ENCODE measurements at places on chromosomes 13 and 19.
A peak's percentile ranks its signal among the peaks of the same experiment; 100 is the strongest.

DNA sequence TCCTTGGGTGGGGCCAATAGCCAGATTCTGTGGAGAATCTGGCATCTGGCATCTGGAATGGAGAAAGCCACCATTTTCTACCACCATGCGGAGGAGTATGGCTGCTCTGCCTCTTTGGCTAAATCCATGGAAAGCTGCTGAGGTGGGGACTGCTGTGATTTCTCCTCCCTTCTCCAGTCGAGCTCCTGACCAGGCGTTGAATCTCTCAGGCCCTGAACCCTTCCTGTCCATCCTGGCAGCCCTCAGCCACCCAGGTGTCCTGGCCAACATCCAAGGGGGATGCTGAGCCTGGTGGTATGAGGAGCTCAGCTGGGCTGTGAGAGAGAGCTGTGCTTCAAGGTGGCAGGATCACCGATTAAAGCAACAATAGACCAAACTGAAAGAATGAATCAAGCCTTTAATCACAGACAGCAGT lies 17.4 kb upstream of the SIGLEC6 start:
- no peak for DNase-seq

DNA sequence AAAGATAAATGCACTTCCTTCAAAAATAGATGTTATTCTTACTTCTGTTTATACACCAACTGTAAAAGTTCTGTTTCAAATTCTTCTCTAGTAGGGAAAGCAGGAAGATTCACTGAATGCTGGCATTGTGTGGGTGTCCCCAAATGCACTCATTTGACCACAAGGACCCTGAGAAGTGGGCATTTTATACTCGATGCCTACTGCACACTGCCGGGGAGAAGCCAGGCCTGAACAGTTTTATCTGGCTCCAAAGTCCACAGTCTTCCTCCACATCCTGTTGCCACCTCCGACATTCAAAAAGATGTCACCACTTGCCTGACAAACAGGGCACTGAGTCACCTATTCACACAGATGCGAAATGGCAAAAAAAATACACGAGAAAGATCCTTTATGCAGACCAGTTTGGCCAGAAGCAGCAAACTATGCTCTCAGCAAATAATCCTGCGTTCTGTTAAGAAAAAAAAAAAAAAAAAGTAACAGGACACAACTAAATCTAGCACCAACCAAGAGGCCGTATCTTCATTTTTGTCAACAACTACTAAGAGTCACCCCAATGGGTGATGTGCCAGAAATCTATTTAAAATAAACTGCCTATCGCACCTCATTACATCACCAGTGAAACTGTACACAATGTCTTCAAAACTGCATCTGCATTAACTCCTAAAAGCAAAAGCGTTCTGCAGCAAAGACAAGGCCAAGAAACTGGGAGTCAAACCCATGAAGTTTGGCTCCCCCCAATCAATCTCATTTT lies 6.2 kb downstream of the ZC3H4 start:
- DNase-seq, result peak; percentile 31

GRCh38 chr19:1315470-1316166 lies 29.9 kb downstream of the EFNA2 start:
- DNase-seq, result no peak

GRCh38 chr13:104773775-104774174 lies 1707.6 kb upstream of the SLC10A2 start:
- no peak for DNase-seq

- DNase-seq, result no peak
Observed at GRCh38 chr19:29855087-29855486, 43.3 kb downstream of the CCNE1 start.

GRCh38 chr19:35348911-35349611 lies 1.4 kb downstream of the FFAR1 start:
- DNase-seq, result no peak

- DNase-seq, result no peak
Observed at GRCh38 chr13:106038752-106039151, 496.7 kb downstream of the EFNB2 start.

- DNase-seq, result no peak
Observed at GRCh38 chr13:95106562-95106961, 194.7 kb downstream of the ABCC4 start.

GRCh38 chr13:99371956-99372355 lies 64.8 kb upstream of the GPR183 start:
- DNase-seq, result peak; percentile 27

DNA sequence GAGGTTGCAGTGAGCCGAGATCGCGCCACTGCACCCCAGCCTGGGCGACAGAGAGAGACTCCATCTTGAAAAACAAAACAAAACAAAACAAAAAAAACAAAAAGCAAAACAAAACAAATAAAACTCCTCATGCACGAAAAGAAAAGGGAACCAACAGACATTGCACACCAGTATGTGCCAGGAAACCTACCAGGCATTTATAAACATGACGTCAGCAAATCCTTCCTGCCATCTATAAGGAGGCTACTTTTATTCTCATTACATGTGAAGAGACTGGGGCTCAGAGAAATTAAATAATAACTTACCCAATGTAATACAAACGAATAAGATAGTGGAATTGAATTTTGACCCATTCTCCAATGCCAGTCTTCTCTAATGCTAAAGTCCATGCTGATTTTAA lies 197.2 kb downstream of the NUFIP1 start:
- DNase-seq, result no peak
